ENCODE measurements at places on chromosomes 1 and 21. TPM values are rescaled to one million over a fixed set of nuclear protein-coding genes. Genes with fewer than 3 reads are reported as not detected.
A peak's percentile ranks its signal among the peaks of the same experiment; 100 is the strongest.

- H3K36me3 ChIP-seq = peaks cover 5% of the 10 kb centered on the region
- peak; percentile 79 for DNase-seq
- no peak overlapping the region for H3K27ac ChIP-seq
- H3K27me3 ChIP-seq = no peaks in the 10 kb centered on the region
- H3K4me1 ChIP-seq = peaks cover 5% of the 10 kb centered on the region
Measured at GRCh38 chr1:25810341-25811299, 9.1 kb upstream of the MTFR1L start.

- no peaks in the 10 kb centered on the region for H3K4me1 ChIP-seq
- no peaks in the 10 kb centered on the region for H3K36me3 ChIP-seq
- no peak overlapping the region for H3K27ac ChIP-seq
Measured at GRCh38 chr1:118075116-118075515, 109.9 kb downstream of the SPAG17 start.

DNA sequence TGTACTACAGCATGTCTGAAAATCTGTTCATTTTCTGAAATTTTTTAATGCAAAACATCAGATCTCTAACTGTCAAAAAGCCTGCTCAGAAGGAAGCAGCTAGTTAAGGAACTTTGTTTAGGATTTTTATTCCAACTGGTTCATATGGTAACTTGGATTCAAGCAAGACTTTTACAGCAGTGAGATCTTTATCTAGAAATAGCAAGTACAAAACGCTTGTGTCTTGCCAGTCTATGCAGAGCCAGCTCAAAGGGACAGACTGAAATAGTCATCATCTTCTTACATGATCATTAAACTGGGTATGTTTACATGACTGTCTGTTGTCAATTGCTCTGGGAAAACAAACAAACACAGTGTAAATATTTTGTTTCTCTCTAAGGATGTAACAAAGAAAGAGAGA, 37.6 kb downstream of the DDAH1 start:
- H3K27me3 ChIP-seq = no peaks in the 10 kb centered on the region
- H3K4me3 ChIP-seq = no peak overlapping the region
- no peaks in the 10 kb centered on the region for H3K4me1 ChIP-seq
- no peak overlapping the region for H3K27ac ChIP-seq

- no peak overlapping the region for H3K27ac ChIP-seq
- H3K27me3 ChIP-seq = no peaks in the 10 kb centered on the region
- no peak for DNase-seq
- no peak overlapping the region for H3K4me3 ChIP-seq
Measured at GRCh38 chr1:232108598-232108997, 482.0 kb downstream of the DISC1 start.

DNA sequence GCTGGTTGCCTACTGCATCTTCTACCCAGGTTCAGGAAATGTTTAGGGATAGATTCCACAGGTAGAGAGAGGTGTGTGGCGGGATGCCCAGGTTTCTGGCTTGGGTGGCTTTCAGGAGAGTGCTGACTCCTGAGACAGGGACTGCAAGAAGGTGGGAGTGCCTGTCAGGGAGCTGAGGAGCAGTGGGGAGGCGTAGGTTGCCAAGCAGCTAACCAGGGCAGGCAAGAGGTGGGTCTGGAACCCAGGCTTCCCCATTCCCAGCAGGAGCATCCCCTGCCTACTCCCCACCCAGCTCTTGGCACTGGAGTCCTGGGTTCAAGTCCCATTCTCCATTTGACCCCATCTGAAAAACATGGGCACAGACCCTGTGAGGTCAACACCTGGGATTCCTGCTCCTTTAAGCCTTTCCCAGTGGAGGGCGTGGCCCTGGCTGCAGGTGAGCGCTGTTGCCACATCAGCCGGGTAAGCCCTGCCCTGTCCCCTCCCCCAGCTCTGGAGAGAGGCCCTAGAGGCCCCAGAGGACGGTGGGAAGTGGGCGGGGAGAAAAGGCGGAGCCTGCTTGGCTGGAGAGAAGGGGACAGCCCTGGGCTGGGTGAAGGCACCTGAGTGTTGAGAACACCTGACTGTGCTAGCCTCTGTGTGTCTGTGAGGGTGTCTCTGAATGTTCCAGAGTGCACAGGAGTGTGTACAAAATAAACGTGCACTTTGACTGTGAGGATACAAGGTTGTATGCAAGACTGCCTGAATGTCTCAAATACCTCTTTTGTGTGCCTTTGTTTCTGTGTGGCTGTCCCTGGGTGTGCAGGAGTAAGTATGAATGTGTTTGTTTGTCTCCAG, 14.0 kb upstream of the SYNC start:
- no peaks in the 10 kb centered on the region for H3K36me3 ChIP-seq
- H3K4me1 ChIP-seq = peaks cover 15% of the 10 kb centered on the region
- DNase-seq = peak; percentile 24
- H3K4me3 ChIP-seq = no peak overlapping the region
- no peaks in the 10 kb centered on the region for H3K27me3 ChIP-seq

- peak overlapping the region; percentile 97 for H3K27ac ChIP-seq
- no peaks in the 10 kb centered on the region for H3K36me3 ChIP-seq
- H3K4me1 ChIP-seq = peaks cover 31% of the 10 kb centered on the region
- DNase-seq = no peak
- H3K27me3 ChIP-seq = no peaks in the 10 kb centered on the region
Measured at GRCh38 chr1:155134880-155135414, 705 bp upstream of the SLC50A1 start.

GRCh38 chr1:185373813-185374529, 56.9 kb upstream of the IVNS1ABP start:
- no peaks in the 10 kb centered on the region for H3K27me3 ChIP-seq
- H3K36me3 ChIP-seq = no peaks in the 10 kb centered on the region
- no peak overlapping the region for H3K4me3 ChIP-seq
- H3K4me1 ChIP-seq = peaks cover 14% of the 10 kb centered on the region

GRCh38 chr1:208151728-208152598, 92.2 kb downstream of the PLXNA2 start:
- no peak overlapping the region for H3K4me3 ChIP-seq
- DNase-seq = no peak
- H3K27me3 ChIP-seq = no peaks in the 10 kb centered on the region
- no peaks in the 10 kb centered on the region for H3K4me1 ChIP-seq

GRCh38 chr1:151871284-151872030, 17.9 kb upstream of the THEM5 start:
- H3K4me1 ChIP-seq = peaks cover 6% of the 10 kb centered on the region
- H3K27me3 ChIP-seq = no peaks in the 10 kb centered on the region
- peaks cover 17% of the 10 kb centered on the region for H3K36me3 ChIP-seq
- H3K4me3 ChIP-seq = no peak overlapping the region
- no peak for DNase-seq

DNA sequence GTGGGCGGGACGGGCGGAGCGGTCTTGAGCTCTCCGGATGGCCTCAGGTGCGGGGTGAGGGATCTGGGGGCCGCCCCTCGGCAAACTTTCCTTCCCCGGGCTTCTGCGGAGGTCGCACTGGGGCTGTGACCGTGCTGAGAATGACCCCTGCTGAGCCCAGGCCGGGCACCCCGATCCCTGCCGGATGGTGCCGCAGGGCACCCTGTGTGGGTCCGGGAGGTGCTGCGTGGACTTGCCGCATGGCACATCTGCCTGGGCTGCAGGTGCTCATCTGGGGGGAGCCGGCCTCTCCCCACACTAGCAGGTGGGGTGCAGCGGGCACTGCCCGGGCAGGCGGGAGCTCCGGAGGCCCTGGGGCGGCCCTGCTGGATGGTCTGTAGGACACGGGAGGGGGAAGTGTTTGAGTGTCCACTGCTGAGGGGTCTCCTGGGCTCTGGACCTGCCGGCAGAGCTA, 31.8 kb upstream of the PEX10 start:
- no peak for DNase-seq
- H3K4me1 ChIP-seq = peaks cover 5% of the 10 kb centered on the region
- no peak overlapping the region for H3K27ac ChIP-seq
- H3K27me3 ChIP-seq = peaks cover 5% of the 10 kb centered on the region
- H3K4me3 ChIP-seq = no peak overlapping the region

GRCh38 chr1:223802032-223802431, 43.7 kb downstream of the TP53BP2 start:
- H3K36me3 ChIP-seq = peaks cover 48% of the 10 kb centered on the region
- H3K4me1 ChIP-seq = no peaks in the 10 kb centered on the region
- no peaks in the 10 kb centered on the region for H3K27me3 ChIP-seq
- DNase-seq = no peak
- no peak overlapping the region for H3K4me3 ChIP-seq

GRCh38 chr1:158169105-158169504, 11.6 kb upstream of the CD1D start:
- H3K27ac ChIP-seq = no peak overlapping the region
- DNase-seq = no peak
- no peaks in the 10 kb centered on the region for H3K36me3 ChIP-seq

DNA sequence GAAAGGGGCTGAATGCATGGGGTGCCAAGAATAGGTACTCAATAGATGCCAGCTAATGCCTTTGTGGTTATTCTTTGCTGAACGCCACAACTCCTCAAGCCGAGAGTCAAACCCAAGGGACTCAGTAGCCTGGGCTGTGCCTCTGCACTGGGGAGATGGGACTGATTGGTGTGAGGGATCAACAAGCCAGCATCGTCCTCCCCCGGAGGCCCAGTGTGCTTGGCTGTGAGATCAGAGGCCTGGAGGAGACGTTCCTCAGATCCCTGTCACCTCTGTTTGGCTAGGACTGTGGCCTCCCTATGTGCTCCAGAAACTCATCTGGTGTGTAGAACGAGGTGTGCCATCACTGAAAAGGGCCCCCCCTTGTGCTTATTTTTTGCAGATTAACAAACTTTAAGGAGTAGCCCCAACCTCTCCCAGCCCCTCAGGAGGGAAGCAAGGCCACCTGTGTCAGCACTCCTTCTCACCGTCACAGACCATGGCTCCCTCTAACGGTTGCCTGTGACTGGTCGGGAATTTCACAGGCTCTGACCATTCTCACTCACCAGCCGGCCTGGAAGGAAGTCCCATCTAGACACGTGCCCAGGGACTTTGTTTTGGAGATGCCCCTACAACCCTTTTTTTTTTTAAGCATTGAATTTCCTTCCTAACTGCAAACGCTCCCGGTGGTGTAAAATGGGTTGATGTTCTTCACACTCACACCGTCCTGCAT, 194.0 kb upstream of the VAMP3 start:
- no peak for DNase-seq
- H3K36me3 ChIP-seq = no peaks in the 10 kb centered on the region
- H3K4me1 ChIP-seq = no peaks in the 10 kb centered on the region
- H3K27ac ChIP-seq = no peak overlapping the region

DNA sequence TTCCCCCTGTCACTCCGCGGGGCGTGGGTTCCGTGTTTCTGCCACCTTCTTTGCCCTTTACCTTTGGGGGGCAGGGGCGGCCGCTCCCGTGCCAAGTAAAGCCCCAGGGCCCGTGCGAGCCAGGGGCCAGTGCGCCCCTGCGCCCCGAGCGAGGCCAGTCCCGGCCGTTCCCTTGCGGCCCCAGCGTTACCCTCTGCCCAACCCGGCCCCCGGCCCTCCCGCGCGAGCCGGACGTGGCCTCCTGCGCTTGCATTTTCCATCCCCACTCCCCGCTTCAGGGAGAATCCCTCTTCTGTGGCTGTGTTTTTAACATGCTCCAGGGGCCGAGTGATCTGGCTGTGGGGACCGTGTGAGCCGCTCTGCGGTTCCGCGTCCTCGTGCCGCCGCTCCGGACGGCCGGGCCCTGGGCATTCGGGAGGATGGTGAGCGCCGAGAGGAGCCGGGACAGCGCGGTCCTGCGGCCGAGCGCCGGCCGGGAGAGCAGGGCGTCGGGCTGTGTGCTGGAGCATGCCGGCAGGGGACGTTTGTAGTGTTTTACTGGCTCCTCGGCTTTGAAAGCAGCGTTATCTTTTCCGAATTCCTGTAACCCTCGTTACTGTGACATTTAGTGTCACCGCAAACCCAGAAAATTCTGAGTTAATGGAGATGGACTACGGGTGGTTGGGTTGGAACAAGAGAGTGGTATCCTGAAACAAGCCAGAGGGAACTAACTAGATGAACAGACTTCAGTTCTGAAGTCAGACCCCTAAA, 1.0 kb downstream of the GALNT2 start:
- peak overlapping the region; percentile 50 for H3K4me3 ChIP-seq
- H3K27me3 ChIP-seq = no peaks in the 10 kb centered on the region
- peak overlapping the region; percentile 50 for H3K27ac ChIP-seq
- no peaks in the 10 kb centered on the region for H3K36me3 ChIP-seq
- DNase-seq = peak; percentile 18
- peaks cover 21% of the 10 kb centered on the region for H3K4me1 ChIP-seq

- H3K27ac ChIP-seq = no peak overlapping the region
- H3K27me3 ChIP-seq = no peaks in the 10 kb centered on the region
- H3K4me1 ChIP-seq = no peaks in the 10 kb centered on the region
- no peak overlapping the region for H3K4me3 ChIP-seq
- H3K36me3 ChIP-seq = no peaks in the 10 kb centered on the region
Measured at GRCh38 chr1:87972811-87973210, 644.1 kb downstream of the LMO4 start.

DNA sequence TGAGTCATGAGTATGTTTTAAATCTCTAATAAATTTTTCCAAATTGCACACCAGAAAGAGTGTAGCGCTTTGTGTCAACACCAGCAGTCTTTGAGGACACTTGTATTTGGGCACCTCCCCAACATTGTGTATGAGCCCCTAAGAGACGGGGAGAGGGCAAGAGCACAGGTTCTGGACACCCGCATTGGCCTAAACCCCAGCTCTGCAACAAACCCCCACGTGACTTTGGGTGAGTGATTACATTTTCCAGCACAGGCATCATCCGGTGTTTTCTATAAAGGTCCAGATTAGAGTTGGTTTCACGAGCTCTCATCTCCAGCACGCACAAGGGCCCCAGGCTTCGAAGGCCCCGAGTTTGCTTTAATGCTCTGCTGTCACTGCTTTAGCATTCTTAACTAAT, 66.3 kb upstream of the SLC45A1 start:
- no peak overlapping the region for H3K4me3 ChIP-seq
- H3K27me3 ChIP-seq = no peaks in the 10 kb centered on the region
- no peaks in the 10 kb centered on the region for H3K36me3 ChIP-seq
- peaks cover 6% of the 10 kb centered on the region for H3K4me1 ChIP-seq
- H3K27ac ChIP-seq = no peak overlapping the region

DNA sequence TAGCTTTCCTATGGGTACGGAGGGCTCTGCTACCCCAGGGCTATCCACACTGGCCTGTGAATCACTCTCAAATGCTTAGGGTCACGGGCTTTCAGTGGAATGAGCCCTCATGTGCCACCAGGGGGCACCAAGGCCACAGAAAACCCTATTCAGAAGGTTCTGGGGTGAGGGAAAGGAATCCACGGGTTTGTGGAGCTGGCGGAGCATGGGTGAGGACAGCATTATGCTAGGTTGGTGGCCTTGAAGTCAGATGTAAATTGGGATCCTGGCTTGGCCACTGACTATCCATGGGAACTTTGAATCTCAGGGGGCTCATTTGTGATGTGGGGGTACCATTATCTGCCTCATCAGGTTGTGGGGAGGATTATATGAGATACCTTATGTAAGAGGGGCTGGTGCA, 5.1 kb upstream of the LAMTOR5 start:
- no peak overlapping the region for H3K27ac ChIP-seq
- H3K4me1 ChIP-seq = peaks cover 15% of the 10 kb centered on the region
- H3K36me3 ChIP-seq = no peaks in the 10 kb centered on the region
- H3K27me3 ChIP-seq = no peaks in the 10 kb centered on the region
- peak; percentile 56 for DNase-seq

Gene SERPINC1
- not detected for total RNA-seq

Gene PLA2G2C
- not detected for total RNA-seq

Gene CYP4A11
- total RNA-seq = not detected

Gene APOBEC4
- total RNA-seq = not detected

Gene PDZK1IP1
- not detected for total RNA-seq

Gene AKR7A3
- 1.1 TPM for total RNA-seq

Gene NTMT2
- not detected for total RNA-seq

Gene OVAAL
- total RNA-seq = not detected

Gene DIRAS3
- total RNA-seq = not detected

Gene PLXNA2
- total RNA-seq = 4.0 TPM

Gene TMEM125
- not detected for total RNA-seq

Gene LCE2A
- total RNA-seq = not detected

Gene LIN28A
- total RNA-seq = not detected

Data from CD4-positive, alpha-beta memory T cell (primary cell).